ENCODE measurements at places on chromosomes 5 and 9. TPM values are rescaled to one million over a fixed set of nuclear protein-coding genes. Genes with fewer than 3 reads are reported as not detected.

ENTPD2 gene
- total RNA-seq, result not detected

TBC1D9B gene
- 72.4 TPM for total RNA-seq

DNA sequence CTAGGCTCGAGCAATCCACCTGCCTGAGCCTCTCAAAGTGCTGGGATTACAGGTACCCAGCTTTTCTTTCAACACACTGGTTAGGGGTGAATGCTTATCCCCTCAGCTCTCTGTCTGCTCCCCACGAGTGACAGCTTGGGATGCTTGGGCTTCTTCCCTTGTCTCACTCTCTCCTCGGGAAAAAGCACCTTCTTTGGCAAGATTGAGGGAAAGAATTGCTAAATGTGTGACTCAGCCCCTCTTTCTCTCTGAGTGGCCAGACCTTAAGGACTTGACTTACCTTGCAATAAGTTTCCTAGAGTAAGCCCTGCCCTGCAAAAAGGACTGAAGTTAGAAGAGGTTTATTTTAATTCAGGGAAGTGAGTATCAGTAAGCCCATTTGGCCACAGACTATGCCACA, 68.1 kb upstream of the ERBIN start:
- DNase-seq, result peak; percentile 21

- DNase-seq, result peak; percentile 29
These were observed 82.7 kb downstream of the DOCK8 start for GRCh38 chr9:297104-297972.

DNA sequence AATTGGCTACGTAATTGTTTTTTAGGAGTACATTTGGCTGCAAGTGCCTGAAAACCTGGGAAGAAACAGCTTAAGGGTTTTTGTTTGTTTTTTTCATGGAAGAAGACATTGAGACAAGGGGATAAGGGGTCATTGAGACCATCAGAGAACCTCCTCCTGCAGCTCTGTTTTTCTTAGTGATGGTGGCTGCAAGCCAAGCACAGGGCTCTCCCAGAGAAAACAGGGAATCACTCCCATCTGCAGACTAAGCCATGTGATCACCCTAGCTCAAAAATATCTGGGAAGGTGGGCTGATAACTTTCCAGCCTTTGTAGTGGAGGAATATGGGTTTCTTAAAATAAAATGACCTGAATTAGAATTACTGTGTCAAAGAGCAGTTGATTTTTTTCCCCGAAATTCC, 25.1 kb downstream of the PALM2AKAP2 start:
- DNase-seq, result no peak

DNA sequence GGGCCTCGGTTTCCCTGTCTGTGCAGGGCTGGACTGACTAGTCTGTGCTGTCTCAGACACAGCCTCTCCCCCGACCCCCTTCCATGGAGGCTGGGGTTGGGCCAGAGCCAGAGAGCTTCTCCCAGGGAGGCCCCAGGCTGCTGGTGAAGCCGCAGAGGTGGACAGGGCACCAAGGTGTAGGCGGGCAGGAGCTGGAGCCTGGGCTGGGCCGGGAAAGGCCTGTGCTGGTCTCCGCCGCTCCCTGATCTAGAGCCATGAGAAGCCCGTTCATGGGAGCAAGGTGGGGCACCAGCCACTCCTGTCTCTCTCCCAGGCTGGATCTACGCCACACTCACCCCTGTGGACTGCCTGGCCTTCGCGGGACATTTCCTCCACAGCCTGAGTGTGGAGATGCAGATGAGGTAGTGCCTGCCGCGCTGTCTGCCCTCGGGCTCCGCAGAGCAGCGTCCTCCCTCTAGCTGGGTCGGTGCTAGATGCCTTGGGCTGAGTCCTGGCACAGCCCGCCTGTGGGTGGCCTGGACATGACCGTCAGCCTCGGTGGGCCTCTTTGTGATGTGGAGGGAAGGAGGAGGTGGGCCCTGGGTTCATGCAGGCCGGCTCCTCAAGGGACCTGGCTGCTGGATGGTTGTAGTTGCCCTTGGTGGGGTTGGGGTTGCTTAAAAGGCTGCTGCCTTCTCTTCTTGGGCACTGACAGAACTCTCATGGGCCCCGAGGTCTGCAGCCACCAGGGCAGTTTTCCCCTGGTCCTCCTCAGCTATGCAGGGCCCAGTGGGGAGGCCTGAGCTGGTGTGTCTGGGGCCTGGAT, 79.4 kb downstream of the PHF2 start:
- DNase-seq, result no peak

DNA sequence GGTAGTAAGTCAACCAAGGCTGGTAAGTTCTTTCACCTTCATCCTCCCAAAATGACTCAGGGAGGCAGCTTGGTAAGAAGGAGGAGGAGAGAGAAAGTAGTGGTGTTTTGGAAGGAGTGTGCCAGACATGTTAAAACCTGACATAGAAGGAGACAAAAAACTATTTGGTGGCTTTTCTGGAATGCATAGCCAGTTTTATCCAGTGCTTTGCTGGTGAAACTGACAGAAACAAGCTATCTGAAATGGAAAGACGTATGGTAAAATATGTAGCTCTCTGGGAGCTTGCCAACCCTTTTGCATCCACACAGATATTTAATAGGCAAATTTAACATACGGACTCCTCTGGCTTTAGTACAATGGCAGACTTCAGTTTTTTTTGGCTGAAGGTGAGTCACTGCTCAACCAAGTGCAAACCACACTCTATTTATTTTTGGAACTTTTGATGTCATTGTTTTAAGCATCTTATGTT, 45.4 kb downstream of the RAB14 start:
- peak; percentile 79 for DNase-seq
